ENCODE measurements at places on chromosomes 2 and 18. TPM values are rescaled to one million over a fixed set of nuclear protein-coding genes. Genes with fewer than 3 reads are reported as not detected.

The B4GALT6 gene
- total RNA-seq: 3.4 TPM

DNA sequence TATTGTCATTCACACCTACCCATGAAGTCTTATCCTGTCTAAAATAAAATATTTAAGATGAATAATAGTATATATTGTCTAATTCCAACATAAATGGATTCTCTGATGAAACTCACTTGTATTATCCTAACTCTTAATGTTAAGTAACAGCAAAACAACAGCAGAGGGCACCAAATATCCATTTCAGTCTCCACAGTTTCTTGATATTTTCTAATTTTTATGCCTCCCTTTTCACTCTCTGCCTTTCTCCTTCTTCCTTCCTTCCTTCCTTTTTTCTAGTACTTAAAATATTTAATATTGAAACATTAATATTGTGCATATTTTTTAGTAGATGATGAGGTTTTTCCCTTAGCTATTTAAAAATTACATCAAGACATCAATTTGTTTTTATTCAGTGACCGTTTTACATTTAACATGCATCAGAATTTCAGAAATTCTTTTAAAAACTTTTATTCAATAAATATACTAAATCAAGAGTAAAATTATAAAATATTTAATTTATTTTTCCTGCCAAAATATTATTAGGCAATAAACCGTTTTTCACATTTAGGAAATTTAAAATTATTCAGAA, 97.6 kb downstream of the WDR7 start:
- DNase-seq: no peak
- peaks cover 10% of the 10 kb centered on the region for H3K4me1 ChIP-seq
- H3K4me3 ChIP-seq: no peak overlapping the region
- no peaks in the 10 kb centered on the region for H3K36me3 ChIP-seq
- no peaks in the 10 kb centered on the region for H3K27me3 ChIP-seq
- H3K27ac ChIP-seq: no peak overlapping the region

The TMEM37 gene
- total RNA-seq: 3.3 TPM

DNA sequence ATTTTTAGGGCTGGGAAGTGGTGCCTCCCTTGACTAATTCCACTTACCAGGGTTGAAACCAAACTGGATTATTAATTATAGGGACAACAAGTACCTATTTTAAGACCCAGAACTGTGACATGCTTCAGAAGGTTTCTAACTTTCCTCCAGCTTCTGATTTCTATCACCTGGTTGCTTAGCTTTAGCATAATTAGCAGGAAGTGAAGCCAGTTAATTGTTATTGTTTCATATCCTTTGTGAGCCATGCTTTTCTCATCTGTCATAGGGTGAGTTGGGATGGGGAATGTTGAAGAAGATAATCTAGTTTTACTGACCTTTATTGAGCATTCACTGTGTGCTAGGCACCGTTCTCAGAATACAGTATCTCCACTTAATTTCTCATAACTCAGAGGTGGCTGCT, 3.2 kb downstream of the YPEL5 start:
- H3K4me1 ChIP-seq: no peaks in the 10 kb centered on the region
- DNase-seq: no peak
- H3K27me3 ChIP-seq: no peaks in the 10 kb centered on the region
- no peak overlapping the region for H3K27ac ChIP-seq
- H3K4me3 ChIP-seq: no peak overlapping the region

GRCh38 chr2:28342081-28342967, 50.3 kb upstream of the FOSL2 start:
- no peaks in the 10 kb centered on the region for H3K36me3 ChIP-seq
- peaks cover 65% of the 10 kb centered on the region for H3K4me1 ChIP-seq
- peak overlapping the region; percentile 83 for H3K27ac ChIP-seq
- H3K27me3 ChIP-seq: no peaks in the 10 kb centered on the region
- peak; percentile 92 for DNase-seq

- H3K36me3 ChIP-seq: no peaks in the 10 kb centered on the region
- no peak overlapping the region for H3K27ac ChIP-seq
- DNase-seq: no peak
- no peaks in the 10 kb centered on the region for H3K27me3 ChIP-seq
- no peaks in the 10 kb centered on the region for H3K4me1 ChIP-seq
Measured at GRCh38 chr2:19073522-19073921, 284.9 kb downstream of the OSR1 start.

The C18orf32 gene
- 36.0 TPM for total RNA-seq

DNA sequence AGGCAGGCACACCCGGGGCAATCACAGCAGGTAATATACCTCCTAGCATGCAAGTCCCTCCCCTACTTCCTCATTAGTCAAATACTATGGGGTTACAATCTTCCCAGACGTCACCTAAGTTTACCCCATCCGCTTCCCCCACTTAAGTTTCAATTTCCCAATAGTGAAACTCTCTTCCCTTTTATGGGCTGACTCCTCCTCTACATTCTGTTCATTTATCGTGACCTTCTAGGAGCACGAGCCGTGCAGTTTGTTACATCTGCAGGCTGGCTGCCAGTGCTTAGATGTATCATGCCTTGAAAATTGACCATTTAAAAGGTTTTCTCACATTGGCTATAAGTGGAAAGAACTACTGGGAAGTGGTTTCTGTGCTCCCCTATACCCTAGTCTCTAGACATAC, 1357.8 kb upstream of the CRIM1 start:
- H3K4me3 ChIP-seq: no peak overlapping the region
- no peaks in the 10 kb centered on the region for H3K27me3 ChIP-seq
- no peaks in the 10 kb centered on the region for H3K4me1 ChIP-seq
- no peak for DNase-seq
- H3K36me3 ChIP-seq: no peaks in the 10 kb centered on the region

GRCh38 chr2:2502201-2502549, 171.1 kb upstream of the MYT1L start:
- H3K4me3 ChIP-seq: no peak overlapping the region
- no peak overlapping the region for H3K27ac ChIP-seq
- H3K4me1 ChIP-seq: no peaks in the 10 kb centered on the region
- no peaks in the 10 kb centered on the region for H3K27me3 ChIP-seq
- H3K36me3 ChIP-seq: no peaks in the 10 kb centered on the region

- H3K36me3 ChIP-seq: no peaks in the 10 kb centered on the region
- no peak overlapping the region for H3K27ac ChIP-seq
- no peak overlapping the region for H3K4me3 ChIP-seq
- no peak for DNase-seq
- no peaks in the 10 kb centered on the region for H3K27me3 ChIP-seq
Measured at GRCh38 chr18:10286580-10287150, 167.8 kb upstream of the APCDD1 start.

The BCL11A gene
- 2.2 TPM for total RNA-seq

The MCEE gene
- 27.5 TPM for total RNA-seq

- DNase-seq: no peak
- H3K27me3 ChIP-seq: no peaks in the 10 kb centered on the region
- H3K36me3 ChIP-seq: no peaks in the 10 kb centered on the region
Measured at GRCh38 chr18:12030670-12031069, 49.4 kb downstream of the IMPA2 start.

The IL36G gene
- total RNA-seq: not detected

The GLI2 gene
- 1.5 TPM for total RNA-seq

DNA sequence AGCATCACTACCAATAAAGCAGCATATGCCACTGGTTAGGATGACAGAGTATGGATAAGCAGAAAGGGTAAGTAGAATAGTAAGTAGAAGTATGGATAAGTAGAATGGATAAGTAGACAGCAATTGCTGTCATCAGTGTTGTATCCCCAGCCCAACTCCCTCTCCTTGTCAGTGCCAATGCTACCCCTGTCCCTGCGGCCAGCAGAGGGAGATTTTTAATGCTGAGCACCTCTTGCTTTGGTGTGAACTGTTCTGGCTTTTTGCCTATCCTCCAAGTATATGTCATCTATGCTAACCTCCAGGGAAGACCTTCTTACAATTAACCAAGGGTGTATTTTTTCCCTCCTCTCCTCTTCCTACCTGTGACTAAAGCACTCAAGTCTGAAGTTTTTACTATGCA, 136.7 kb upstream of the SPHKAP start:
- no peak overlapping the region for H3K27ac ChIP-seq
- no peak overlapping the region for H3K4me3 ChIP-seq
- no peaks in the 10 kb centered on the region for H3K36me3 ChIP-seq
- DNase-seq: no peak

DNA sequence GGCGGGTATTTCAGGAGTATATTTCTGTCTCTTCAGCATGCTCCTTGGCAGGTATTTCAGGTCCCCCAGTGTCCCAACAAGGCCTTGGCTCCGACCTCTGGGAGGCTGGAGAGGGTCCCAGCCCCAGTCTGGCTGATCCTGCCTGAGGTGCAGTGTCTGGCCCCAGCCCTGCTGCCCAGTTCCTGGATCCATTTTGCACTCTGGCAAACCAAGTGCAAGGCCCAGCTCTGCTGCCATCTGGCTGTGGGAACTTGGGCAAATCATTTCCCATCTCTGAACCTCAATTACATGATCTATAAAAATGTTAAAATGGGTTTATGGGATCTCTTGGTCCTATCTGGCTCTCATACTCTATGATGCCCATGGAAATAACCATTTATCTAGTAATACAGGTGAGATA, 63.6 kb downstream of the ZBTB7C start:
- DNase-seq: no peak
- no peaks in the 10 kb centered on the region for H3K27me3 ChIP-seq
- no peak overlapping the region for H3K27ac ChIP-seq
- peaks cover 13% of the 10 kb centered on the region for H3K4me1 ChIP-seq
- H3K36me3 ChIP-seq: no peaks in the 10 kb centered on the region
- no peak overlapping the region for H3K4me3 ChIP-seq

DNA sequence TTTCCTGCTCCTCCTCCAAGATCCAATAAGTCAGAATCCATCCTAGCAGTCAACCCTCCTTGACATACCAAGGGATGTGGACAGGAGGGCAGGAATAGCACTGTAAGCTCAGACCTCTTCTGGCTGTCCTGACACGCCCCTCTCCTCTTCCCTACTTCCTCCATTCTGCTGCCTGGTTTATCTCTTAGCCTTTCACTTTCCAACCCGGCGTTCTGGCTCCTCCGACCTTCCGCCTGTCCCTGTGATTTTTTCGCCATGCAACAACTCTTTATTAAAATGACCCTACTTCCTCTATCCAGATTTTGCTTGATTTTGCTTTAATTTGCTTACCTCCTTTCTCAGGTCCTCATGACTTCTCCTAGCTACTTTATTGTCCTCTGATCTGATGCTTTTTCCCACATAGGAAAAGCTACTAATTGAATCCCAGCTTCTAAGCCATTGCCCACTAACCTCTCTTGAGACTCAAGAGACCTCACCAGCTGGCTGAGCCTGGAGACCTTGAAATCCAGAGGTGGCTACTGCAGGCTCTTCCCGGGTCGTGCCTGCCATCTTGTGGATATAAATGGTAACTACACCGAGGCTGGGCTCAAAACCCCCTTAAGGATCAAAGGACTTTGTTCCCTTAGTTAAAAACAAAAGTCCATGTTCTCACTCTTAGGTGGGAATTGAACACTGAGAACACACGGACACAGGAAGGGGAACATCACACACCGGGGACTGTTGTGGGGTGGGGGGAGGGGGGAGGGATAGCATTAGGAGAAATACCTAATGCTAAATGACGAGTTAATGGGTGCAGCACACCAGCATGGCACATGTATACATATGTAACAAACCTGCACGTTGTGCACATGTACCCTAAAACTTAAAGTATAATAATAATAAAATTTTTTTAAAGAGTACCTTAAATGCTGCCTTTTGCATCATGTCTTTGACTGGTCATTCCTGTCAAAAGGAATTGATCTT, 139.4 kb downstream of the AKAIN1 start:
- DNase-seq: peak; percentile 69
- no peaks in the 10 kb centered on the region for H3K4me1 ChIP-seq
- no peak overlapping the region for H3K27ac ChIP-seq
- H3K36me3 ChIP-seq: no peaks in the 10 kb centered on the region

GRCh38 chr18:23458830-23459529, 5.9 kb downstream of the RIOK3 start:
- H3K27me3 ChIP-seq: no peaks in the 10 kb centered on the region
- H3K4me1 ChIP-seq: peaks cover 75% of the 10 kb centered on the region
- no peak for DNase-seq
- peaks cover 18% of the 10 kb centered on the region for H3K36me3 ChIP-seq
- no peak overlapping the region for H3K4me3 ChIP-seq

DNA sequence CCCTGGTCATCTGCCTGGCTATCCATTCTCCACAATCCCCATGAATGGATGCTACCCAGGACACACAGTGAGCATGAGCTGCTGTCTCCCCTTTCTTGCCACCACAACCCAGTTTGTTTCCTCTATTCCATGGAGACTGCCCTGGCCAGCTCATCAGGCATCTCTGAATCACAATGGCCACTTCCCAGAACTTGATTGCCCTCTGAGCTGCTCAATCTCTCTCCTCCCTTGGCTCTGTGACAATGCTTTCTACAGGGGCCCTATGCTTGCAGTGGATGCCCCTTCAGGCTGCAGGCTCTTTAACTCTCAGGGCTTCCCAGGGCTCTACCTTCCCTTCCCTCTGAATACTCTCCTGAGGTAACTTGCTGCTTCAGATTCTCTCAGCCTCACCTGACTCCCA, 14.4 kb upstream of the SLC4A5 start:
- H3K27ac ChIP-seq: no peak overlapping the region
- H3K4me1 ChIP-seq: no peaks in the 10 kb centered on the region
- H3K27me3 ChIP-seq: no peaks in the 10 kb centered on the region
- H3K4me3 ChIP-seq: no peak overlapping the region
- peaks cover 37% of the 10 kb centered on the region for H3K36me3 ChIP-seq
- DNase-seq: no peak

GRCh38 chr2:201852462-201852861, 46.1 kb downstream of the CDK15 start:
- no peaks in the 10 kb centered on the region for H3K36me3 ChIP-seq
- H3K4me1 ChIP-seq: no peaks in the 10 kb centered on the region
- no peak for DNase-seq
- H3K27ac ChIP-seq: no peak overlapping the region

- no peak for DNase-seq
- H3K4me3 ChIP-seq: no peak overlapping the region
- no peaks in the 10 kb centered on the region for H3K36me3 ChIP-seq
- no peak overlapping the region for H3K27ac ChIP-seq
Measured at GRCh38 chr2:104975851-104976250, 62.0 kb upstream of the MRPS9 start.

DNA sequence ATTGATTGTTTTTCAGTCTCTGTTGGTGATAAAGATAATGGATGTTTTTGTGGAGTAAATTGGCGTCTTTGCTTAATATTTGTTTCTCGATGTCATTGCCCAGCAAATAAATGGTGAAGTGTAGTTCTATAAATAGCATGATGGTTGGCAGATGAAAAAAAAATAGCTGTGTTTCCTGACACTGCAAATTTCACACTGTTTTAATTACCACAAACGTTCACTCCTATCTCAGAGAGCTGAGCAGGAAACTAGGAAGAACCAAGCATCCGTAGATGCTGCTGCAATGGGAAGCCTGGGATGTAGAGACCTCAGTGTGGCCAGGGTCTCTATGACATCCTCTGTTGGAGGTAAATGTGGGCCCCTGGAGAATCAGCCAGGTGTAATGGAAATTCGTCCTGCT, 183.2 kb downstream of the CYRIA start:
- no peak overlapping the region for H3K27ac ChIP-seq
- no peaks in the 10 kb centered on the region for H3K36me3 ChIP-seq
- H3K27me3 ChIP-seq: no peaks in the 10 kb centered on the region
- no peak for DNase-seq

- peak overlapping the region; percentile 80 for H3K27ac ChIP-seq
- peak; percentile 75 for DNase-seq
- H3K27me3 ChIP-seq: no peaks in the 10 kb centered on the region
- H3K4me3 ChIP-seq: peak overlapping the region; percentile 49
Measured at GRCh38 chr18:23136326-23137096, 1.2 kb downstream of the CABLES1 start.

The NEU2 gene
- not detected for total RNA-seq
